Activated CD8-positive, alpha-beta memory T cell treated with anti-CD3 and anti-CD28 coated beads for 1 hour (primary cell): ENCODE measurements at places on chromosomes 2 and 18.
A peak's percentile ranks its signal among the peaks of the same experiment; 100 is the strongest.

GRCh38 chr2:156322686-156323231 is 9.8 kb downstream of the NR4A2 start:
- no peak for DNase-seq

DNA sequence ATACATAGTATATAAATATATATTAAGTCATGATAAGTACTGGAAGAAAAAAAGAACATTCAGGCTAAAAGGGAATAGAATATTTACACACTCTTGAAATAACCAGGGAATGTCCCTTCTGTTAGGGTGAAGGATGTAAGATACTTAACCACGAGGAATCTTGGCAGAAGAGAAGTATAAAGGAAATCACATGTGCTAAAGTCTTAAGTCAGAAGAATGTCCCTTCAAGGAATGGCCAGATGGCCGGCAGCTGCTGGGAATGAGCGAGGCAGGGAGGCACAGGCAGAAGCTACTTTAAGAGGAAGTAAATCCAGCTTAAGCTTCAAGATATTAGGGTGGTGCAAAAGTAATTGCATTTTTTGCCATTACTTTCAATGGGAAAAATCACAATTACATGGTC is 5.5 kb downstream of the CCDC102B start:
- DNase-seq: no peak

DNA sequence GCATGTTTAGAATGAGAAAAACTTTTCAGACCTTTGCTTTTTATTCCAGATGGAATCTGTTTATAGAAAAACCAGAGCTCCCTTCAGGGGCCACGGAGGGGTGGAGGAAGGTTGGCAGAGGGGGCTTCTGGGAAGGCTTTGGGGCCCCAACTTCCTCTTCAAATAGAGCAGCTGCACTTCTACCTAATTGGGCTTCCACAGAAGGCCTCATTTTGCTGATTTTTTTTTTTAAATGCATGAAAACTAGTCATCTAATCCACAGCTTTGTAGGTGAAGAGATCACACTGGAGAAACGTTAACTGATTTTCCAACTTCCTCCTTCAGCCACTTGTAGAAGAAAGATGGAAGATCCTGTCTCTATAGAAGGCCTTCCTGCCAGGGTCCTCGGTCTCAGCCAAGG is 181.8 kb downstream of the BCL11A start:
- no peak for DNase-seq

DNA sequence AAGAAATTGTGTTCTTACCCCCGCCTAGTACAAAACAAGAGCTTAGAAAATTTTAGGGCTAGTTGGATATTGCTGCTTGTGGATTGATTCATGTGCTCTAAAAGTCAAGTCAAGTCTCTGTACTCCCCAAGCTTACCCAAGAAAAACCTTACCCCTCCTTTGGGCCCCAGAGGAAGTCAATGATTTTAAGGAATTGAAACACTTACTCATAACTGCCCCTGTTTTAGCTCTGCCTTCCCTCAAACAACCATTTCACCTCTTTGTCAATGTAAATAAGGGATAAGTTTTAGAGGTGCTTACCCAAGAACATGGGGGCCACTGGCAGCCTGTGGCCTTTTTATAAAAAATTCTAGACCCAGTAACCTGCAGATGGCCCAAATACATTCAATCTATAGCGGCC is 136.6 kb upstream of the RMP24 start:
- DNase-seq: no peak

DNA sequence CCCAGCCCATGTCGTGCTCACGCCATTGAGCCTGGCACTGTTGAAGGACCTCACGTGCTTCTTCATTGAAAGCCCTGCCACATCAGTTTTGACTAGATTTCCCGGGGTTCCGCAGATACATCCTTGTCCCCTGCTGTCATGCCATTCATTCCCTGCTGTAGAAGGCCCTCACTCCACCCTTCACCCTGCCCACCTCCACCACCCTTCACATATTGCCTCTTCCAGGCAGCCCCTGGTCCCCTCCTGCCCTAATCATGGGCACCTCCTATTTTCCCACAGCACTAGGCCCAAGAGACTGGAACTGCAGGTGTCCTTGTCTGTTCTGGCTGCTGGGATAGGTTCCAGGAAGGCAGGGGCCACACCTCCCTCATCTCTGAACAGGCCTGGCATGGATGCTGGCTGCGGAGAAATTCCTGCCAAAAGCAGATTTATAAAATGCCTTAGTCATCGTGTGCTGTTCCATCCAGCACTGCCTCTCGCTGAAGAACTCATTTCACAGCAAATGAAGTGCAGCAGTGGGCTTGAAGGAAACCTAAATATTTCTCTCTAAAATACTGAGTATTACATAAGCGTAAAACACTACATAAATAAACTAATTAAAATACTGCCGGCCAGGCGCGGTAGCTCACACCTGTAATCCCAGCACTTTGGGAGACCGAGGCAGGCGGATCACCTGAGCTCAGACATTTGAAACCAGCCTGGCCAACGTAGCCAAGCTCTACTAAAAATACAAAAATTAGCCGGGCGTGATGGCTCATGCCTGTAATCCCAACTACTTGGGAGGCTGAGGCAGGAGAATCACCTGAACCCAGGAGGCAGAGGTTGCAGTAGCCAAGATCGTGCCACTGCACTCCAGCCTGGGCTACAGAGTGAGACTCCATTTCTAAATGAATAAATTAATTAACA is 38.4 kb downstream of the EIF4E2 start:
- DNase-seq: no peak

DNA sequence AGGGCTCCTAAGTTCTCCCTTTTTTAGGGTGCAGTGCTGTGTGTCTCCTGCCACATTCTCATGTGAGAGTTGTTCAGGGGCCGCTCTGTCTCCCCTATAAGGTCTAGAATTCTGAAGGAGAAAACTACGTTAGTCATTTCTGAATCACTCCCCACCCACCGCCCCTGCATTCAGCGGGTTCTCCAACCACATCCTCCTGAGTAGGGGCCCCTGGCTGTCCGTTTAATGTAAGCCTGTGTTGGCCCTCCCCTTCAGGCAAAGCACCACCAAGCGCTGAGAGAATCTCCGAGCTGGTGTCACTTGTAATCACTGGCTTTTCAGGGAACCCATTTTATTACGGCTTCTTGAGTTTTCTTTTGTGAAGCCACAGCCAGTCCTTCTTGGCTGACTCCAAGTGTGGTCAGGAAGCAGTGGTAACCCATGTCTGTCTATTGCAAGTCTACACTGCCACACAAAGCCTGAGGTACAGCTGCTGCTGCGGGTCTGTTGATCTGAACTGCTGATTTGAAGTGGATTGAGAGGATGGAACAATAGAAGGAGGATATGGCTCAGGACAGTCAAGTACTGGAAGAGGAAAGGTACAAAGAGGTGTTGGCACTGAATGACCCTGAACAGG is 16.9 kb downstream of the LCT start:
- DNase-seq: peak; percentile 31

DNA sequence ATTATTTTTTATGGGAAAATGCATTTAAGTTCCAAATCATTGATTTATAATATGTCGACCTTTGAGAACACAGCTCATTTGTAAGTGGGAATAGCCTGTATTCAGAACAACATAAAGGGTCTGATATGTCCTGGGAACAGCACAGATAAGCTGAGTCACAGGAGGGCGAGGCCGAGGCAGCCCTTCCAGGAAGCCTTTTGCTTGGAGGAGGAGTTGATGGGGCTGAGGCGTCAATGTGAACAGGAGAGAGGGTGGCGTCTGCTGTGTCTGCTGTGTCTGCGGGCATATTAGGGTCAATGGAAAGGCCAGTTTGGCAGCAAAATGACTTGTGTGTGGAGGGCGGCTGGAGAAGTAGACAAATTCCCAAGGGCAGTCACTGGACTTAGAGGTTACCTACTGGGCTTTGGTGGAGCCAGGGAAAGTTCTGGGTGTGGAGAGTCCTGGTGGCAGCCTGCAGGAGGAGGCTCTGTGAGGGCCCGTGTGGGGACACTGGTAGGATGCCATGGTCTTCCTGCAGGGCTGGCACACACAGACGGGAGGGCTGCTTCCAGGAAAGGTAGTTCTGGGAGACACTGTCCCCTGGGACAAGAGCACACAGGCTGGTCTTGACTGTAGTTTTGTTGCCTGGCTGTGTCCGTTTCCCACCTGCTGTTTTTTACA is 128.1 kb downstream of the GLI2 start:
- DNase-seq: no peak

- DNase-seq: no peak
Observed at GRCh38 chr2:217626926-217627325, 375.9 kb downstream of the TNS1 start.

GRCh38 chr2:72004201-72004915 is 143.3 kb downstream of the CYP26B1 start:
- no peak for DNase-seq

DNA sequence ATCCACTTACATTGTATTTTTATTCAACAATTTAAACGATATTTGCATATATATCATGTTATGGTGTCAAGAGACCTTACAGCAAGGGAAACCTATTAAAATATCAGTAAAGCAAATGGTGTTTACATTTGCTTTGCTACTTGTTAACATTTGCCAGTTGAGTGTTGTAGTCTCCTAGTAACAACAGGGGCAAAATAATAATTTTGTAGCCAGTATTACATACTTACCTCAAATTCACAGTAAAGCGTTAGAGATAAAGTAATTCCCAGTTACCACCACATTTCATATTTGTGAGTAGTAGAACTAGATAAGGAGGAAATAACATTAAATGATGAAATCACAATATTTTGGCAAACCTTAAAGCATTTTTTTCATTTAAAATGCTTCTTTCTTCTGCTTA is 71.3 kb downstream of the FASTKD2 start:
- no peak for DNase-seq

GRCh38 chr2:121284463-121285449 is at the start of gene TFCP2L1:
Gene TFCP2L1 (minus strand): TSS chr2:121285202. CDS start chr2:121285109, 93 bp downstream.
- no peak for DNase-seq

DNA sequence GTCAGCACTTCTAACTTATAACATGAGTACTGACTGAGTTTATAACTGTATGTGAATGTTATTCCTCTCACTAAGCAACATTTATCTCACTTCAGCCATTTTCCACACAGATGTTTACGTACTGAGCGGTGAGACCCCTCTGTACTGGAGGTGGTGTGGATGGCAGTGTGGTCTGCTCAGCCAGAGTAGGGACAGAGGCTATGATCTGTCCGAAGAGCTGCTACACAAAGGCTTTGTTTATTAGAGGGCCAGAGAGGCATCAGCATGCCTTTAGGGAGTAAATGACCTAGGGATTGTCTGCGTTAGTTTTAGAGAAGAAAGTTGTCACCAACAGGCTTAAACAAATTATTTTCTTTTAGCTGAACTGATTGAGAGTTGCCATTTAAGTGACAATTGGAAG is 23.2 kb upstream of the TACR1 start:
- DNase-seq: no peak
